ENCODE measurements at places on chromosomes 13 and 19.

- no peak for DNase-seq
Observed at GRCh38 chr13:113786262-113786841, 27.3 kb downstream of the TMEM255B start.

GRCh38 chr13:97373787-97374186, 60.2 kb upstream of the RAP2A start:
- DNase-seq: no peak

DNA sequence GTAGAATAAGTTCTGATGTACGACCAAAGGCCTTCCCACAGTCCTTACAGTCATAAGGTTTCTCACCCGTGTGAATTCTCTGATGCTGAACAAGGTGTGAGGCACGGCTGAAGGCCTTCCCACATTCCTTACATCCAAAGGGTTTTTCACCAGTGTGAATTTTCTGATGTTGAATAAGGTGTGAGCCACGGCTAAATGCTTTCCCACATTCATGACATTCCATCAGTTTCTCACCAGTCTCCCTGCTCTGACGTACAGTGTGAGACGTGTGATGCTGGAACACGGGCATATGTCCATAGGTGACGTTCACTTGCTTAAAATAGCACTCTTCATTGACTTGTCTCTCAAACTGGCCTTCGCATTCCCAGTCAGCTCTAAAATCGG, 31.0 kb upstream of the COX7A1 start:
- no peak for DNase-seq

DNA sequence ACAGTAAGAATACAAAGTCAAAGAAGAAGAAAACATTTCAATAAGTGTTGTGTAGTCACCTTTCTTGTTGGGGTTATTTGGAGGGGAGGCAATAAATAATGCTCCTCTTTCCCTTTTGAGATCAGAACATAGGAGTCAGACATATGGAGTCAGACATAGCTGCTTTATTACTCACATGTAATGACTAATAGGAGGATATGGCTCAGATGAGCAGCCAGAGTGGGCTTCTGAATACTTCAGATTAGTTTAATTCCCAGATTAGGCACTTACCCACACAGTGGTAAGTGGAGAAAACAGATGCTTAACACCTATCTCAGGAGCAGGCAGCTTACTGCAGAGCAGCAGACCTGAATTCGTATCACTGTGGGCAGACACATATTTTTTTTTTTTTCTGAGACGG, 31.7 kb upstream of the C1QTNF9B start:
- peak; percentile 68 for DNase-seq

- no peak for DNase-seq
Observed at GRCh38 chr19:45632468-45633196, 6.6 kb downstream of the EML2 start.

GRCh38 chr19:36121486-36122124, 6.3 kb downstream of the TBCB start:
- DNase-seq: no peak

DNA sequence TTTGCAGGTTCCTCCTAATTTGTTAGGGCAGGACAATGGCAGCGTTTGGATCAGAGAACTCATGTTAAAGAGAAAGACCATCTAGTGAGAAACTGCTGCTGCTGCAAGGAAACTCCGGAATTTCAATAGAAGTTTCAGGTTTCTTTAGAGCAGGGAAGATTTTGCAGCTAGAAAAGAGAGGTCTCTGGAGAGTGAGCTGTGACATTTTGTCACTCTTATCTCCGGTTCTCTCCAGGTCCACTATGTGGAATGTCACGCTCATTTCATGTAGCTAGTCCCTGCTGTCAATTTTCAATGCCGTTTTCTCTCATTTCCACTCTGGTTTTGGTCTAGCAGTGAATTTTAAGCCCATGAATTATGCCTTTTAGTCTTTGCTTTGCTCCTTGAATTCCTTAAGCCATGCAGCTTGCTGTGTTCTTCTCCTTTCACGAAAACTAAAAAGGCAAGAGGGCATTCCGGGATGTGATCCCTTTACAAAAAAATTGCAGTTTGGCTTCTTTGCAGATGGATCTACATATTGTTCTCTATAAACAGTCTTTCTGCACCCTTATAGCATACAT, 46.7 kb upstream of the POSTN start:
- DNase-seq: no peak

- no peak for DNase-seq
Observed at GRCh38 chr13:45594764-45595163, 20.8 kb downstream of the ERICH6B start.

- no peak for DNase-seq
Observed at GRCh38 chr13:20326809-20327208, 94.7 kb upstream of the GJB6 start.

DNA sequence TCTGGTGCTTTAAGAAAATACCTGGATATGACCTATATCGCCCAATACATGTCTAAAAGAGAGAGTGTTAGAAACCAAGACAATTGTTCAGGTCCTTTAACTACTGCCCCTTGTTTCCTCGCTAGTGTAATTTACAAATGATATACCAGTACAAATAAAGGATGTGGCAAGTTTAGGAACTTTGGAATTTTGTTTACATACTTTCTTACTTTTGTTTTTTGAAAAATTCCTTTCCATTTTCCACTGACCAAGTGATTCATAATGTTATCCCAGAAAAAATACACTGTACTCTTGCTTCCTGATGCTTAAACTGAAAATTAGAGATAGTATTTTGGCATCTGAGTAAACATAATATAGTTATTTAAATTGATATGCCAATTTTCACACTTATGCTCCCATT, 96.8 kb upstream of the CSNK1A1L start:
- DNase-seq: no peak

GRCh38 chr13:101795460-101795859, 343.0 kb downstream of the ITGBL1 start:
- no peak for DNase-seq

DNA sequence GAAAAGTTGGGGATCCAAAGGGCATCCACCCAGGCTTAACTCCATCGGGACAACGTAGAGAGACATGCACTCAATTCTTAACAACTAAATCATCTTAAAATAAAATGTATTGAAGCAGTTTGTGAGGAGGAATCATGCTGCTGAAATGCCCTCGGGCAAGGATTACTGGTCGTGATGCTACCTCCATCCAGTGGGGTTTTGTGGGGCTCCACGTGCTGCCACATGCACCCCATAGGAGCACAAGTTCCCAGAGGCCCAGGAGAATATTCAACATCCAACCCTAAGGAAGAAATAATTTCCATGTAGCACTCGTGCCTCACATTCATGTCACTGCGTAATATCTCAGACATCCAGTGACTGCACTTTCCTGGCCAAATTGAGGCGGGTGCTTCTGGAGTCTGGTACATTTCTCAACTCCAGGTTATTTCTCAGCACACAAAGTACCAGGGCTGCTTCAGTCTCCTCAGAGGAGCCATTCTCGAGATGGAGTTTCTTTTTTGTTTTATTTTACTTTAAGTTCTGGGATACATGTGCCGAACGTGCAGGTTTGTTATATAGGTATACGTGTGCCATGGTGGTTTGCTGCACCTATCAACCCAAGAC, 429.8 kb downstream of the FOXO1 start:
- DNase-seq: no peak

GRCh38 chr13:47114030-47114429, 217.2 kb upstream of the HTR2A start:
- peak; percentile 61 for DNase-seq

- no peak for DNase-seq
Observed at GRCh38 chr13:113428871-113429607, 24.2 kb downstream of the ADPRHL1 start.

- no peak for DNase-seq
Observed at GRCh38 chr13:69857183-69857821, 250.3 kb upstream of the ATXN8OS start.

- peak; percentile 80 for DNase-seq
Observed at GRCh38 chr13:95256091-95256490, 45.2 kb downstream of the ABCC4 start.

GRCh38 chr19:5141129-5141849, 172.4 kb downstream of the KDM4B start:
- no peak for DNase-seq

GRCh38 chr19:6233056-6233826, 46.5 kb downstream of the MLLT1 start:
- no peak for DNase-seq

DNA sequence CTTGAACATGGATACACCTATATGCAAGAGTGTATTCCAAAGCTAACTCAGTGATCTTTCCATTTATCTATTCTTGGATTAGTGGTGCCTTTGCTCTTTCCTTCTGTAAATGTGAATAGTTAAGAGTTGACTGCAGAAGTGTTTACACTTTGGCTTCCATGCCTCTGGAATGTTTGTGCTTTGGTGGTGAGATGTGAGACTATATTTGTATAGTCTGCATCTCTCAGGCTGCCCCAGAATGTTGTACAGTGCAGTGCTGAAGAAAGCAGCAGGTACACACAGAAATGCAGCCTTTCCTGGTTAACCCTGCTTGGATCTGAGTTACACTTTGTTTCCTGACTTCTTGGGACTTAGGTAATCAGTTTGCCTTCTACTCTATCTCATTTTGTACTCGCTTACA, 90.2 kb downstream of the DNAJC15 start:
- DNase-seq: no peak

GRCh38 chr19:49570138-49570856, 10.1 kb downstream of the NOSIP start:
- peak; percentile 58 for DNase-seq

GRCh38 chr19:51944798-51945552, 17.7 kb downstream of the ZNF613 start:
- DNase-seq: no peak

DNA sequence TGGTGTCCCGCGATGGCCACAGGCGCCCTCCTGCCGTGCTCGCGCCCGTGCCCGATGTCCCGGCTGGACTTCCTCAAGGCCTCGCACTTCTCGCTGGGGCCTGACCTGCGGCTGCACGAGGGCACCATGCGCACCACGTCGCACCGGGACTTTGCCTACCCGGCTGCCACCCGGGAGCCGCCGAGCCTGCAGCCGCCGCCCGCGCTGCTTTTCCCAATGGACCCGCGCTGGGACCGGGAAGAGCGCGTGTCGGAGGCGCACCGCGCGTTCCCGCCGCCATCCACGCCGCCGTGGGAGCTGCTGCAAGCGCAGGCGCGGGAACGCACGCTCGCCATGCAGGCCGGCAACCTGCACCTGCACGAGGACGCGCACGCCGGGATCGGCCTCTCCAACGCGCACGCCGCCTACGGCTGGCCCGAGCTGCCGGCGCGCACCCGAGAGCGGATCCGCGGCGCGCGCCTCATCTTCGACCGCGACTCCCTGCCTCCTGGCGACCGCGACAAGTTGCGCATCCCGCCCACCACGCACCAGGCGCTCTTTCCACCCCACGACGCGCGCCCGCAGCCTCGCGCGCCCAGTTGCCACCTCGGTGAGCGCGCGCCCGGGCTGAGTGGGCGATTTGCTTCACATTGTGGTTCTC, 12.1 kb upstream of the PEX11G start:
- no peak for DNase-seq

DNA sequence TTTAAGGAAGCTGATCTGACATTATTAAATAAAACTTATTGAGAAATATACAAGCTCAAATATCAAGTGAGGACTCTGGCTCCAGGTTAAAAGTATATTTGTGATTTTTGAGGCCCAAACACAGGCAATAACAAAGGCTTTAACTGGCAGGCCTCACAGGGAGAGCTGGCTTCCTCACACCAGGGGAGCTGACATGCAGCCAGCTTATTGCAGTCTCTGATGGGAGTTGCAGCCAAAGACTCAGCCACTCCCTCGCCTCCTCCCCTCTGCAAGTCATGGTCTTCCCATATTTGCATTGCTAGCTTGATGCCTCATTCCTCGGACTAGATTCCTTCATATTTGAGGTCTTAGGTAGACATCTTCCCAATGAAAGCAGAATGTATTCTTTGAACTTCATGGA, 647.1 kb upstream of the SLITRK6 start:
- DNase-seq: peak; percentile 37

DNA sequence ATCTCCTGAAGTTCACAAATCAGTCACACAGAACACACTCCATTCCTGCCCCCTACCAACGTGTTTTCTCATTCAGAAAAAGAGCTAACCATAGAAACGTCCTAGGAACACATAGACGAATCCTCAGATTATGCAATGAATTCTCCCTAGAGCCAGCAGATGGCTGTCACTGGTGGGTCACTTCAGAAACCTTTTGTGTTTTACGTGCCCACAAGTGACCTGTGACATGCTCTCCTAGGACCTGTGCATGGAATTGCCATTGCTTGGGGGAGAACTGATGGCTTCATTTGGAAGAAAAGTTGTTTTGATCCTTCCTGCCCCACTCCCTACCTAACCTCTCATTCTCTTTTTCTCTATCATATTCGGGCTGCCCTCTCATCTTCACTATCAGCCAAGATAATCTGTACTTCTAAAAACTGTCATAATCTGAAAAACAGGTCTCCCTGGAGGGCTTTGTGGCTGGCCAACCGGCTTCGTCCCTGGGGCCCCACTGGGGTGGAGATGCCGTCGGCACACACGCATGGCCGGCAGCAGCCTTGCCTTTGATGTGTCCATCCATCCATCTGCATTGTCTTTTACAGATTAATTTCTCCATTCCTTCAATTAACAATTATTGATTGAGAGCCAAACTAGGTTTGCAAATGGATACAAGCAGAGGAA, 144.1 kb upstream of the SERP2 start:
- no peak for DNase-seq

DNA sequence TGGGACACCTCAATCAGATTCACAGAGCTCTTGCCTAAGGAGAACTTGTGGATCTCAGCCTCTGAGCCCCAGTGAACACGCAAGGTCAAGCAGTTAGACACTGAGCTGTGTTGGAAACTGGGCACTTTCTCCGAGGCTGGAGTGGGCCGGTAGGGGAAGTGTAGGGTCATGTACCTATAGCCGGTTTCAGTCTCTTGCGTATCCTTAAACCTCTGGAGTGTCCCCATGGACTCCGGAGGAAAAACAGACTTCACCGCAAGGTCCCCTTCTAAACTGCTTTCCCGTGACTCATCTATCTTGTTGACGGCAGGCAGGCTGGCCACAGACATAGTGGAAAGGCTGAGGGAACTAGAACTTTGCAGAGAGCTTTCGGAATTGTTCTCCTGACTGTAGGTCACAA, 11.3 kb downstream of the IQCN start:
- no peak for DNase-seq

GRCh38 chr13:97189928-97190327, 32.2 kb upstream of the MBNL2 start:
- no peak for DNase-seq

DNA sequence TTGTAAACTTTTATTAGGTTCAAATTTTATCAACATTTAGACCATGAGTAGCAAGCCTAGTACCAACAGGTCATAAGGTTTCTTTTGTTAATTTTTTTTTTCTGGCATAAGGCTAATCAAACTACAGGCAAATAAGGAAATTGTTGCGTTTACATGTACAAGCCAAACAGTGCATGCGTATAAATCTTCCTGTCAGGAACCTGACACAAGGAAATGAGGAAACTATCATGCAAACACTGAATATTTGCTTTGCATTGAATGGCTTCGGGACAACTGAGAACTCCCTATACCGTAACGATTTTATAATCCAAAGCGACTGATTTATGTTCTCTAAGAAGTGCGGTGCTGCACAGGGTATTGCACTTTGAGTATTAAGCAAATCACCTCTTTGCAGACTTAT, 133.0 kb upstream of the TRPC4 start:
- no peak for DNase-seq

DNA sequence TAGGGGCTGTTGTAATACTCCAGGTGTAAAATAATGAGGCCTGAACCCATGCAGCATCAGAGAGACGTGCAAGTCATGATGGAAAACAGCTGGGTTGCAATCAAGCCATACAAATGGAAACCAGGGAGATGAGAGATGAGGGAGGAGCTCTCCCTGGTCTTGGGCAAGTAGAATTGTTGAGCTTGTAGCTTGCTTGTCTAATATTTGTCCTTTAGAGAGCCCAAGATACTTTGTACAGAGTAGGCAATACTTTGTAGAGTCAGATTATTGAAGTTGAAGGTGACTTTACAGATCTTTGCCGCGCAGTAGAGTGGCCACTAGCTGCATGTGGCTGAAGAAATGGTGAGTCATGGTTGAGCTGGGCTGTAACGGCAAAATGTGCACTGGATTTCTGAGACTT, 8.3 kb downstream of the ATP8A2 start:
- DNase-seq: no peak
